ENCODE measurements at places on chromosomes 1 and 21. TPM values are rescaled to one million over a fixed set of nuclear protein-coding genes. Genes with fewer than 3 reads are reported as not detected.

DNA sequence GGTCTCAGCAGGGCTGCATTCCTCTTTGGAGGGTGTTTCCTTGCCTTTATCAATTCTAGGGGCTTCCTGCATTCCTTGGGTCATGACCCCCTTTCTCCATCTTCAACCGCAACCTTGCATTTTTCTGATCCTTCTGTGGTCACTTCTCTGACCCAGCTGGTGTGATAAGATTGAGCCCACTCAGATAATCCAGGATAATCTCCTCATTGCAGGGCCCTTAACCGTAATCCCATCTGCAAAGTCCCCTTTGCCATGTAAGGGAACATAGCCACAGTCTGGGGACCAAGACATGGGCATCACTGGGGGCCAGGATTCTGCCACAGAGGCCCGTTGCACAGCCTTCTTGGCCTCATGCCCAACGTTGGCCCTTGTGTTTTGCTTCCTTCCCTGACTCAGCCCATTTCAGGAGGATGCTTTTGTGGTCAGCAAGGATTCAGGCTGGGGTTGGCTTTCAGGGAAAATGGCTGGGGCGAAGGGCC lies 35.0 kb upstream of the IL19 start:
- DNase-seq, result no peak
- H3K27me3 ChIP-seq, result no peaks in the 10 kb centered on the region
- H3K36me3 ChIP-seq, result peaks cover 58% of the 10 kb centered on the region
- peaks cover 53% of the 10 kb centered on the region for H3K4me1 ChIP-seq
- H3K27ac ChIP-seq, result peak overlapping the region; percentile 69

- H3K4me1 ChIP-seq, result peaks cover 31% of the 10 kb centered on the region
- no peak overlapping the region for H3K27ac ChIP-seq
- no peaks in the 10 kb centered on the region for H3K27me3 ChIP-seq
- DNase-seq, result no peak
- H3K36me3 ChIP-seq, result no peaks in the 10 kb centered on the region
Observed at GRCh38 chr21:31733551-31734149, 1.7 kb upstream of the SCAF4 start.

GRCh38 chr1:170241266-170241851 lies 95.6 kb downstream of the NTMT2 start:
- no peaks in the 10 kb centered on the region for H3K27me3 ChIP-seq
- no peak overlapping the region for H3K4me3 ChIP-seq
- DNase-seq, result no peak
- H3K36me3 ChIP-seq, result no peaks in the 10 kb centered on the region

- H3K4me3 ChIP-seq, result no peak overlapping the region
- peaks cover 13% of the 10 kb centered on the region for H3K4me1 ChIP-seq
- DNase-seq, result no peak
- H3K27me3 ChIP-seq, result no peaks in the 10 kb centered on the region
- H3K27ac ChIP-seq, result no peak overlapping the region
Observed at GRCh38 chr21:38402795-38403194, 95.5 kb downstream of the ERG start.

DNA sequence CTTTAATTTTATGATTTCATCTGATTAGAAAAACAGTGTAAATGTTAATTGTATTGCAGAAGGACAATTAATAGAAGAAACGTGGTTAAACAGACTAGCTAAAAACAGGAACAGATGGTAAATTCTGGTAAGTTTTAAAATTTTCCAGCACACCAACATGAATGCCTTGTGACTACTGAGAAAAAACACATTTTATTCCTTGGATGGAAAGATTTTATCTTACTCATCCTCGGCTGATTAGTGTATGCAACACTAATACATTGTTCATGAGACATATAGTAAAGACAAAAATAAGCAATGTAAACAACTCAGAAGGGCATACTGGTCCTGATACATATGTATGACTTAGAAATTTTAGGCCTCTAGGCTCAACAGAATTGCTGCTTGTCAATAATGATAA lies 4.9 kb upstream of the AK5 start:
- H3K27ac ChIP-seq, result no peak overlapping the region
- H3K4me1 ChIP-seq, result no peaks in the 10 kb centered on the region
- no peak overlapping the region for H3K4me3 ChIP-seq
- no peaks in the 10 kb centered on the region for H3K36me3 ChIP-seq
- peaks cover 14% of the 10 kb centered on the region for H3K27me3 ChIP-seq

DHCR24 gene
- total RNA-seq, result 12.6 TPM

ZNF683 gene
- total RNA-seq, result not detected

TMEM79 gene
- 1.5 TPM for total RNA-seq

All from heart right ventricle (tissue), 16 donors.